ENCODE measurements at places on chromosomes 6 and 20.

- no peak for DNase-seq
These were observed 92.9 kb upstream of the BHLHE23 start for GRCh38 chr20:63099456-63100173.

DNA sequence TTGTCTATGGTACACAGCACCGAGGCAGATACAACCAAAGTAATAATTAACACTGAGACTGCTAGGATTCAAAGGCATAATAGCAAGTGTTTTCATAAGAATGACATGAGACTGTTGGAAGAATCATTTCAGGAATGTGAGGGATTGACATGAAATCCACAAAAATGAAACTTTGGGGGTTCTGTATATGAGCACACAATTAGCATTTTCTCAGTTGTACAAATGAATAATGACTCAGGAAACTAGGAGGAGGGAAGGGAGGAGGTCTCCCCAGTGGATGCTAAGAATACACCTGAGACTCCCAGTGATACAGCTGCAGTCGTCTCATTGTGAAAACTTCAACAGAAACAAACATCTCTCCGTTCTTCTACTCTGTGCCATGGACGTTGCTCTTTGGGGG, 428.4 kb upstream of the PLCB4 start:
- DNase-seq: no peak

- DNase-seq: no peak
These were observed 14.6 kb upstream of the SYNJ2 start for GRCh38 chr6:157967020-157967419.

GRCh38 chr6:113829696-113830045, 27.5 kb upstream of the MARCKS start:
- peak; percentile 73 for DNase-seq

DNA sequence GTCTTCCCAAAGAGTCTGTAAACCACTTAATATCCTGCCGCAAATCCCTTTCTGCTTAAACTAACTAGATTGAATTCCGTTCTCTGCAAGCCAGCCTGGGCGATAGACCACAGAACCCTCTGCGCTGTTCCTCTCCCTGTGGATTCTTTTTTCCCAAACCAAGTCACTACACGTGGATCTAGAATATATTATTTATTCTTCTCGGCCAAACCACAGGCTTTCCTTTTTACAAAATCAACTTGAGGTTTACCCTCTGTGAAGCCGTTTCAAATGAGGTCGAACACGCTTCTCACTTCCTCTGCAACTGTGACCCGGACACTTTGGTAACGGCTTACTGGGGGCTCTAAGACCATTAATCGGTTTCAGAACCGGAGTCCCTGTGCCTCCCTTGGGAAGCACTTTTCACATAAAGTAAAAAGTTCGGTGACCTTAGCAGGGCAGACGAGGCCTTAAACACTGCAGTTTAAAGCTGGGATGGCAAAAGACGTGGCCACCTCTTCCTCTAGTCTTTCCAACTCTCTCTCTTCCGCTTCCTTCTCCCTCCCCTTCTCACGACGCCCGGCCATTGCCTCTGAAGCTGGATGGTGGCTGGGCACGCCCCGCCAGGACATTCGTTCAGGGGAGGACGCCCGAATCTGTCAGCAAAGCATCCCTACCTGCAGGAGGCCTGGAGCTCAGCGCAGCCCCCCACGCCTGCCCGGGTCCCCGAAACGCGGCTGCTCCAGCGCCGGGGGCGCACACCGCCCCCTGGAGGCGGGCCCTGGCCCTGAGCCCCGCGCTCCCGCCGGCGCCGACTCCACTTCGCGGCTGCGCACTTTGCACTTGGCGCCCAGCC, 55.0 kb upstream of the FOXC1 start:
- DNase-seq: peak; percentile 89

GRCh38 chr6:42294759-42295158, 77.1 kb upstream of the MRPS10 start:
- peak; percentile 93 for DNase-seq

DNA sequence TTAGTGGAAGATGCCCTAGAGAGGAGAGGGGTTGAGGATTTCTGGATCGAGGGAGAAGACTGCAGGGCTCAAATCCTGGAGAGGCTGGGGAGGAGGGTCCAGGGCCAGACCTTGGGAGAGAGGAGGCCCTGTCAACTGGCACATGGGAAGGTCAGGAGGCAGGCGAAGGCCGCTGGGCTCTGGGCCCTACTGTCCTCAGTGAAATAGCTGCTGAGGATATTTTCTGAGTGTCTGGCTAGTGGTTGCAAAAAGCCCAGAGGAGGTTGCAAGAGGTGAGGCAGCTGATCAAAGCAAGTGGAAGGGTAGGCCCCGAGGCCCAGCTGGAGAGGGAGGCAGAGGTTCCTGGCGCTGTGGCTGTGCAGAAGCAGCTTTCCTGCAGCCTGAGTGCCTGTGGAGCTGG, 103.4 kb upstream of the MLN start:
- DNase-seq: no peak

DNA sequence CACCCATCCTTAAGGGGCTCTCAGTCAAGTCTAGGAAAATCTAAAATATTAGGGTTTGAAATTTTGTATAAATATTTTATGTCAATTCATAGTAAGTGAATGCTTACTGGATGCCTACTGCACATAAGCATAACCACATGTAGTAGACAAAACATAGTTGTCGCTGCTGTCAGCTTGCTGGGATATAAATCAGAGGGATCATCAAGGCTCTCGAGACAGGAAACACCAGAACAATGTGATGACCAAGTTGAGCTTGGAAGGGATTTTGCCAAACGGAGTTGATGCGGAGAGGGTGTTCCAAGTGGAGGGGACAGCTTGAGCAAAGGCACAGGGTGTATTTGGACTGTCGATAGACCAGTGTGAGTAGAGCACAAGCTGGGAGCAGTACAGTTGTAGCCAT, 105.8 kb upstream of the SUPT3H start:
- DNase-seq: peak; percentile 36

DNA sequence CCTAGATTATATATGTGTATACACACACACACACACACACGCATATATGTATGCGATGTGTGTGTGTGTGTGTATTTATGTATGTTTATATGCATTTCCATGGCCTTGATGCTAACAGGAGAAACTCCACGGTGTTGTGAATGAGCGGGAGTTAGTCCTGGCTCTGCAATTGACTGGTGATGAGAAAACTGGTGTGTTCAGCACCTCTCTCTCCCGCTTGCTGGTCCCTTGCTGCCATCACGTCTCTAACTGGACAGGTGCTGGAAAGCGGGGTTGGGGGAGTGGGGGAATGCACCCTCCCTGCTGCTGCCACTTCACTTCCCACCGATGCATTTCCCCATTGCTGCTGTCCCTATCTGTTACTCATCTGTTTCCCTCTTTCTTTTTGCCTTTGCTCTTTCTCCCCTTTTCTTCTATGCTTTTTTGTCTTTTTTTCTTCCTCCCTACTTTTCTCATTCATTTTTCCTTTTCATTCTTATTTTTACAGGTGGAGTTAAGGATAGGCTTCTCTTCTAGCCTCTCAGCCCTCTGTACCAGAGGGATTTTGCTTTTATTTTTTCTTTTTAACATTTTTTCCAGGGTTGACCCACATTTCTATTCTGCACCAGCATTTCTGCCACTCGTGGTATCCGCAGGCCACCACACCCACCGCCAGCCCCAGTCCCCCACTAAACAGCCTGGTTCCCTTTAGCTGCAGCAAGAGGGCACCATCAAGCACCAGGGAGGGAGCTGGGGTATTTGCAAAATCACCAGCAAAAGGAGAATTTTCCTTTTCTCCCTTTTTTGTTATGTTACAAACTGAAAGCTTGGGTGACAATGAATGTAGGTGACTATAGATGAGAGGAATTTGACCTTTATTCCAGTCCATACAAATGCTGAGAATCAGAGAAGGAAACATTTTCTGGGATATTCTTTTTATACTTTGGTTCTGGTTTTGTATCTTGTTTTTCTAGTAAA, 115.6 kb downstream of the TCP11 start:
- DNase-seq: no peak

- no peak for DNase-seq
These were observed 97.4 kb downstream of the IRF4 start for GRCh38 chr6:489001-489400.

DNA sequence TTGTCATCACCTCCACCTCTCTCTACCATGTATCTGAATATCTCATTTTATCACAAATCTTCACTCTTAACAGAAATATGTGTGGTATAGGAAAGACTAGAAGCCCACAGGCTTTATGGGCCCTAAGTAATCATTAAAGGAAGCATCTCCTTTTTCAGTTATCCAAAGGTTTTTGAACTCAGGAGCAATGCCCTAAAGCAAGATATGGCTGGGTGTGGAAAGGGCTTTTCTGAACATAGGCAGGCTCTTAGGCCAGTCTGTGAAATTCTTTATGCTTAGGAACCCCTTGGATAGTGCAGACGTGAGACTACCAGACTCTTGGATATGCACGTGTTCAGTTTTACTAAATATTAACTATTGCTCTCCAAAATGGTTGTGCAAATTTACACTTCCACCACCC, 99.5 kb downstream of the ADTRP start:
- DNase-seq: no peak

DNA sequence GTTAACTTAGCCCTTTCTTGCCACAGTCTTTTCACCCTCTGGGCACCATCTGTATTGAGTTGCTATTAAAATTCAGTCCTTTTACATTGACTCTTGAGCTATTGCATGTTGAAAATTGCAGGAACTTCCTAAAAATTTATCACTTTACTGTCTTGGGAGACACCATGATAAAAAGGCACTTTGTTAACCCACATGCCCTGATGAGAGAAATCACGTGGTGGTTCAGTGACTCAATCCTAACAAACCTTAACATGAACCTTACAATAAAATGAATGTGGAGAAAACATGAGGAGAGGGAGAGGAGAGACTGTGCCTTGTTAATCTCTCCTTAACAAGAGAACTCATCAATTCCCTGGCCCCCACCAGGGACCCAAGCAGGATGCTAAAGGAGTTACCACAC, 30.8 kb downstream of the GSTA4 start:
- no peak for DNase-seq

DNA sequence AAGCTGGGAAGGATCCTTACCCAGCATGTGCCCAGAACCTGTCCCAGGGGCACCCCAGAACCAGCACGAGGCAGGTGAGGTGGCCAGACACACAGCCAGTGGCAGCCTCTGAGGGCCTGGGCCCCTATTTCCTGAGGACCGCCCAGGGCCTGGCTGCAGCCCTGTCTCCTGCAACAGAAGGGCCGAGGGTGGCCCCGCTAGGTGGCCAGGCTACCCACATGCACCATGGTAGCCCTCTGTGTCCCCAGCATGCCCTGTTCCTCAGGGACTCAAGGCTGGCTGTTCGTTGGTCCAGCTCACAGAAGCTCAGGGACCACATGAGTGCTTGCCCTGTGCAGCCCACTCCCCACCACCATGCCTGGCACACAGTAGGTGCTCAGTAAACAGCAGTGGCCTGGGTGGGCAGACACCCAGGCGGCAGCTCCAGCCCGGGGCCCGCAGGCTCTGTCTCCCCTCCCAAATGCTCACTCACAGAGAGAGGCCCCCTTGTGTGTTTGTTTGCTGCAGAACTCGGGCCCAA, 8.2 kb downstream of the HRH3 start:
- DNase-seq: no peak

Data from myocyte (in vitro differentiated cells).